Tibial nerve (tissue), 4 donors: ENCODE measurements at places on chromosomes 7 and 10.

GRCh38 chr7:79036356-79036755, 417.1 kb downstream of the MAGI2 start:
- DNase-seq = no peak

GRCh38 chr7:117530390-117530789, 50.6 kb downstream of the CFTR start:
- DNase-seq = no peak

DNA sequence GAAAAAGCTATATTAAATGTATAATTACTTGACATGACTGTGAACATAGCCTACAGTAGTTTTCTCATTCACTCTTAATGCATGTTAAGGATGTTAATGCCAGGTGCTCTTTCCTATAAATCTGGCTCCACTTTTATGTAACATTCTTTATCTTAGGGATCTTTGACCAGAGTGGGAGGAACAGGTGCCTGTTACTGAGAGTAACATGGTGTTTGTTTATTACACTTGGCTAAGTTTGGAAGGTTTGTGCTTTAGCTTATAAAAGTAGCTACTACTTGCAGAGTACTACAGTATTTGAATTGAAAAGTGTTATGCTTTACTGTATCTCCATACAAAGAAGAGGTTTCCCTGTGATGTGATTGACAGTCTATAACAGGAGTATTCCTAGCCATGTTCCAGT, 183.4 kb downstream of the DYNC1I1 start:
- DNase-seq = no peak

DNA sequence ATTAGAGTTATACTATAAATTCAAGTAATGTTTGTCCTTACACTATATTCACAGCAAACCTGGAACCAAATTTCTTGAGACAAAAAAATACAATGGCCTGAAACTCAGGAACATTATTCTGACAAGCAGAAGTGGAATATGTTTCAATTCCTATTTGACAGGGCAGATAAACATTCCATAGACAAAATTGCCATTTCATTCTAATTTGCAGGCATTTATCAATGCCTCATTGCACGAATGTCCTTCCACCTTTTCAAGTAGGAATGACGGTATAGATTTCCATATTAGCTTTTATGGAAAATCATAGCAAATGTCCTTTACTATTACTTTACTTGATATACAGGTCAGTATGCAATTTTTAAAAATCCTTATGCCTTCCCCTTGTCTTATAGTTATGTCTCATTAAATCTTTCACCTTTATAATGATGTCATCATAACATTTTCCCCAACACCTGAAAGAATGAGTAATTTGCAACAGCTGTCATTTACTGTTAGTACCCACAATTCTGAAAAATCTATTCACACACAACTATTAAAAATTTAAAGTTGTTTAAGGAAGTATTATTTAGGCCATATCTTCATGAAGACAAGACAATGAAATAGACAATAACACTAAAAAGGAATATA, 299.7 kb upstream of the SEMA3C start:
- DNase-seq = no peak

- DNase-seq = no peak
Measured at GRCh38 chr10:70621503-70622078, 19.1 kb upstream of the PRF1 start.
